ENCODE measurements at places on chromosomes 4 and X. TPM values are rescaled to one million over a fixed set of nuclear protein-coding genes. Genes with fewer than 3 reads are reported as not detected.

Gene CXCL9
- not detected for total RNA-seq

Gene XK
- 0.15 TPM for total RNA-seq

Gene GCNA
- total RNA-seq = 0.17 TPM

Gene ANK2
- total RNA-seq = 5.7 TPM

Gene L1CAM
- total RNA-seq = 30.0 TPM

Gene NLRP2B
- total RNA-seq = not detected

Gene TEX13B
- not detected for total RNA-seq

Gene PRPS2
- 41.7 TPM for total RNA-seq

Gene ARR3
- not detected for total RNA-seq

Gene ZAR1
- not detected for total RNA-seq

Gene SULT1E1
- 4.6 TPM for total RNA-seq

Gene SCML2
- total RNA-seq = 1.2 TPM

Gene RELL1
- 30.9 TPM for total RNA-seq

Gene MORC4
- total RNA-seq = 18.8 TPM

Gene SPARCL1
- total RNA-seq = under 0.01 TPM

Gene AADAT
- total RNA-seq = 8.5 TPM

Gene NALF2
- not detected for total RNA-seq
